ENCODE measurements at places on chromosomes 6 and 20.

GRCh38 chr6:43673444-43674084 lies 14.0 kb downstream of the MRPS18A start:
- DNase-seq = no peak

- no peak for DNase-seq
These were observed 23.0 kb downstream of the GMDS start for GRCh38 chr6:2222275-2222842.

DNA sequence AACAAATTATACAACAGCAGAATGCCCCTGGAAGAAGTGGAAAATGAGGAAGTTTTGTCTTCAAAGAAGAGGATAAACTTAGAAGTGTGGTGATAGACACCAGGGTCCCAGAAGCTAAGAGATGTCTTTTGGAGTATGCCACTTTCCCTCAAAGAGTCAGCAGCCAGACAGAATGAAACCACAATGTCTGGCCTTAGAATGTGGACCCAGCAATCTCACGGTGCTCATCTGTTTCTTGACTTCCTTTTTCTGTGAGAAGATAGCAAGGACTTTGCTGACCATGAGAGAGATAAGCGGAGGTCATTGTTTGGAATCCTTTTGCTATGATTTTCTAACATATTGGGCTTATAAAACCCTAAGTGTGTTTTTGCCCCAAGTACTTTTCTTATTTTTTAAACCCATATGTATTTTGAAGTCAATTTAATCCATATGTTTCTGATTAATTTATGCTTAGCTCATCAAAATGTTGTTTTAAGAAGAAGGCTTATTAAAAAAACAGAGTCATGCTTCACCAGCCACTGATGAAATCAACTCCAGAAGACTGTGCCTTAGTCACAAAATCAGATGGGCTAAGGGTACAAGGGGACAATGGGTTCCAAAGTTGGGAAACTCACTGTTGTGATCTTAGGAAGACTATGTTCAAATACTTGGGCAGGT lies 451.2 kb upstream of the JAG1 start:
- no peak for DNase-seq

GRCh38 chr6:11485271-11485670 lies 52.3 kb upstream of the TMEM170B start:
- DNase-seq = no peak

- no peak for DNase-seq
These were observed 94.6 kb downstream of the ADGB start for GRCh38 chr6:146693342-146693741.

DNA sequence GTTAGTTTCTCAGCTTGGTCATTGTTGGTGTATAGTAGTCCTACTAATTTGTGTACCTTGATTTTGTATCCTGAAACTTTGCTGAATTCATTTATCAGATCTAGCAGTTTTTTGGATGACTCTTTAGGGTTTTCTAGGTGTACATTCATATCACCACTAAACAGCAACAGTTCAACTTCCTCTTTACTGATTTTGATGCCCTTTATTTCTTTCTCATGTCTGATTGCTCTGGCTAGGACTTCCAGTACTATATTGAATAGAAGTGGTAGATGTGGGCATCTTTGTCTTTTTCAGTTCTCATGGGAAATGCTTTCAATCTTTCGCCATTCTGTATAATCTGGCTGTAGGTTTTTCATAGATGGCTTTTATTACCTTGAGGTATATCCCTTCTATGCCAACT lies 61.3 kb upstream of the HEY2 start:
- DNase-seq = no peak

GRCh38 chr6:6851059-6851948 lies 256.5 kb upstream of the RREB1 start:
- DNase-seq = no peak

DNA sequence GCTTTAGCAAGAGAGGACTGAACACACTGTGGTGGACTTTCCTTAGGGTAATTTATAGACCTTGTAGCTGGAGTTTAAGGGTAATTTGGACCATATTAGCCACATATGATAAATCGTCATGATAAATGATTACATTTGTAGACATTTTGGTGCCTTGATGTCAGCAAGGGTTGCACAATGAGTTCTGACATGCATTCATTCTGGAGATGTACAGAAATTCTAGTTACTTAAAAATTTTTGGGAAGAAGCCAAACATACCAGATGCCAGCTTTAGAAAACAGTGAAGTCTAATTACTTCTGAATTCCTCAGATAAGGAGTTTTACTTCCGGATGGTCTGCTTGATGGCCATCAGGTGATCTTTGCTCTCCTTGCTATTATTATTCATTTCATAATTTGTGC lies 653.1 kb downstream of the TBC1D32 start:
- no peak for DNase-seq

GRCh38 chr6:52522151-52522626 lies 54.7 kb downstream of the TRAM2 start:
- DNase-seq = no peak

- no peak for DNase-seq
These were observed 214.2 kb downstream of the TBC1D7 start for GRCh38 chr6:13113981-13114593.

DNA sequence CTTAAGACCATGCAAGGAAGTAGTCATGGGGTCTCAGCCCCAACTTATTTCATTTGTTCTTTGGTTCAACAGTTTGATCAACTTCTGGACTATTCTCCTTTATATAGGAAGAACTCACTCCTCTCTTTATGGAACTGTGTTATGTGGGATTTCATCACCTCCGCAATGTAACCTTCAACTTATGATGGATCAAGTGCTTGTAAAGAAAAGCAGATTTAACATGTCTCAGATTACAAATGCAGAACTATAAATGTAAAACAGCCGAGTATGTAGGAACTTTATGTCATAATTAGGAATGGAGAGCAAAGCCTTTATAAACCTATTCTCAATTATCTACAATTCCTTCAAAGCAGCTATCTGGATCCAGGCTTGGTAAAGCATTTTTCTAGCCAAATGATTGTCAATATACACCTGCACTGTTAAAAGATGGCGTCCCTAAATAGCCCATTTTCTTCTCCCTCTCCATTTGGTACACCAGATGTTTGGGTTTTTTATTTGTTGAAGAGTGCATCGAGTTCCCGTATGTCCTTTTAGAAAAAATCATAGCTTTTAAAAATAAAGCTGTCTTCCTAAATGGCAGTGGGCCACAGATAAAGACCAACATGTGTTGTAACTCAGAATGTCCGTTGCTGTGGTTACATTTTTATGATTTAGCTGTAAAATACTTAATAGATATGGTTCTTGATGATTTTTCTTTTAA lies 985.1 kb upstream of the SLC35B3 start:
- no peak for DNase-seq

GRCh38 chr20:4925842-4926530 lies 75.3 kb downstream of the SLC23A2 start:
- DNase-seq = no peak

DNA sequence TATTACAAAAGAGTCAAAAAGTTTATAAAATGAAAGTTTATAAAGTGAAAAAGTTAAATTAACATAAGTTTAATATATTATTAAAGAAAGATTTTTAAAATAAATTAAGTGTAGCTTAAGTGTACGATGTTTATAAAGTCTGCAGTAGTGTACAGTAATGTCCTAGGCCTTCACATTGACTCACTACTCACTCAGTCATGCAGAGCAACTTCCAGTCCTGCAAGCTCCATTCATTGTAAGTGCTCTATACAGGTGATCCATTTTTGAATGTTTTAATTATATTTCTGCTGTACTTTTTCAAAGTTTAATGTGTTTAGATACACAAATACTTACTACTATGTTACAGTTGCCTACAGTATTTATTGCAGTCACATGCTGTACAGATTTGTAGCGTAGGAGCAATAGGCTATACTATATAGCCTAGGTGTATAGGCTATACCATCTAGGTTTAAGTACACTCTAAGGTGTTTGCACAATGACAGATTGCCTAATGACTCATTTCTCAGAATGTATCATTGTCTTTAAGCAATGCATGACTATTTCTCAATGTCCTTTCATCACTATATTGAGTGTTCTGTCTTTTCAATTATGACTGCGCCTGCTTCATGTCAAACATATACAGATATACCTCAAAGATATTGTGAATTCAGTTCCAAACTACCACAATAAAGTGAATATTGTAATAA lies 1110.3 kb upstream of the MAP3K7 start:
- no peak for DNase-seq

DNA sequence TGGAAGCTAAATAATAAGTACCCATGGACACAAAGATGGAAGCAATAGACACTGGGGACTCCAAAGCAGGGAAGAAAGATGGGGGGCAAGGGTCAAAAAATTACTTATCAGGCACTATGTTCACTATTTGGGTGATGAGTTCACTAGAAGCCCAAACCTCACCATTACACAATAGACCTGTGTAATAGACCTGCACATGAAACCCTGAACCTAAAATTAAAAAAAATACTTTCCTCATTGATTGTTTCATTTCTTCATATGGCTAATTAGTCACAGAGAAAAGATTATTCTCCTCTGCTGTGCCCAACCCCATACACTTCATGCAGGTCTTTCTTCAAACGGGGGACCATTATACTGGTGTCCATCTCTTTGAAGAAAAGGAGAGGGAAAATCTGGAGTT lies 213.0 kb upstream of the DTNBP1 start:
- no peak for DNase-seq

DNA sequence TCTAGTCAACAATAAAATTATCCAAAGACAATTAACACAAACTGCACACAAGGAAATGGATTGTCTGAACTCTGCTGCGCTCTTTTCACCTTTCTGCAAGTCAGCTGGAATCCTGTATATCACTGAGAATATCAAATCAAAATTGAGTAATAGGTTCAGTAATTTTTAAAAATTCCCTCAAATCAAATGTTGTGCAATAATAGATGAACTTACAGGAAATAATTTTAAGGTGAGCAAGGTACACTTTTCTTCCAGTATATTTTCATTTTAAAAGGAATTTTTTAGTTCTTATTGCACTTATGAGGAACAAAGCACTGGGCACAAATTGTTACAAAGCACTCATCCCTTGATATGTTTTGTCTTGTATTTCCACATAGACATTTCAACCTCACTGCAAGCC lies 1.2 kb downstream of the SAYSD1 start:
- DNase-seq = no peak

GRCh38 chr6:126795161-126795560 lies 323.3 kb upstream of the RSPO3 start:
- no peak for DNase-seq

DNA sequence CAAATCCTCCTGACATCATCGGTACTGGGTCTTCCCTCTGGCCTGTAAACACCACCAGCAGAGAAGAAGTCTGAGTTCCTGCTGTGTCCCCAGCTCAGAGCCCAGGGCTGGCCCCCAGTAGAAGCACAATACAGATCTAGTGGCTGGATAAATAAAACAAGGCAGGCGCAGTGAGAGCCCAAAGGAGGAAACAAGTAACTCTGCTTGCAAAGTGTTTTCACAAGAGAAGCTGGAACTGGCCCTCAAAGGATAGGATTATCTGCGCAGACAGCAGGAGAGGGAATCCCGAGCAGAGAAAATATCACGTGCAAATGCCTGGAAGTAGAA lies 205.1 kb downstream of the ZDHHC14 start:
- no peak for DNase-seq

GRCh38 chr6:37919417-37920157 lies 100.1 kb downstream of the ZFAND3 start:
- no peak for DNase-seq

- DNase-seq = no peak
These were observed 151.1 kb upstream of the B3GAT2 start for GRCh38 chr6:71107911-71108420.

GRCh38 chr6:51271615-51272014 lies 452.9 kb downstream of the TFAP2B start:
- DNase-seq = no peak

GRCh38 chr20:43155366-43156100 lies 34.2 kb downstream of the PTPRT start:
- no peak for DNase-seq

DNA sequence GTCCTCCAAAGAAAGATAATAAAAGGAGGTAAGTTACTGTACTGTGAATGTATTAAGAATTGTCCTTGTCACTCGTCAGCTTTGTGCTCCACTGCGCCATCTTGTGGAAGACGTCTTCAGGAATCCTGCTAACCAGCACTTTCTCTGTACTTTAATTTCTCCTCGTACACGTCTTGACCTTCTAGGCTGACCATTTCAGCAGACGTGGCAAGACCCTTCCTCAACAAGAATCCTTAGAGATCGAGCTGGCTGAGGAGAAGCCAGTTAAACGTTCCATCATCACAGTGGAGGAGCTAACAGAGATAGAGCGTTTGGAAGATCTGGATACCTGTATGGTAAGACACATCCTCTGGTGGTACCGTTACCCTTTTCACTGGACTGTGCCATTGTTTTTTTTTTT lies 95.5 kb upstream of the SCGN start:
- DNase-seq = peak; percentile 55

- DNase-seq = no peak
These were observed 69.1 kb downstream of the NRSN1 start for GRCh38 chr6:24194978-24195700.

DNA sequence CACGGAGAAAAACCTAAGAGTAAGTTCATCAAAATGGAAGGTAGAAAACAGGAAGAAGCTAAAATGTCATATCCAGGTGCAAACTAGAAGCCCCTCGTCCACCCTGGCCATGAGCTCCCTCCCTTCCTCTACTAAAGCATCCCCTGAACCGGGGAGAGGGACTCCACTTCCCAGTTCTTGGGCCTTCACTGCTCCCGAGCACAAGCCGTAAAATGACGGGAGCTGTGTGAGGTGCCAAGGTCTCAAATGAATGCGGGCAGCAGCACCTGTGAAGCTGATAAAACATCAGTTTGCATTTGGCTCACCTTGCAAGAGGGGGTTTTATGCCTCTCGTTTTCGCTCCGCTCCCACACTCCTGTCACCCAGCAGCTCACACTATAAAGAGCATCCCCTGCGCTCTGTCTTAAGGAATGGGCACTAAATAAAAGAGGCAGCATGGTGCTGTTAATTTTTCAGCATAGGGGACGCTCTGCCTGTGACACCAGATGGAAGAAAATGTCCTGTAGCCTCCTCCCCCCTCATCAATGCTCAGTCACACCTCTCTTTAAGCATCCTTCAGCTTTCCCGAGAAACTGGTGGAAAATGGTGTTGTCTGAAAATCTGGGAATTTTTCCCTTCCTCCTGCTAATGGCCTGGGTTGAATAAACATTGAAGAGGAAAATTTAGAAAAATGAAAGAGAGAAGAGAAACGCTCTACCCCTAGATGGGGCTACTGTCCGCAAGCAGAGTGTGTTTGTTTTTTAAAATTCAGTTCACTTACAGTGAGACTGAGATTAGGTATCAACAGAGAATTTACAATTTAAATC lies 563.0 kb upstream of the AGPAT4 start:
- no peak for DNase-seq
